ENCODE measurements at places on chromosomes 3 and 15. TPM values are rescaled to one million over a fixed set of nuclear protein-coding genes. Genes with fewer than 3 reads are reported as not detected.
A peak's percentile ranks its signal among the peaks of the same experiment; 100 is the strongest.

THRB gene
- total RNA-seq, result not detected

TMEM158 gene
- 6.5 TPM for total RNA-seq

CHRNA3 gene
- not detected for total RNA-seq

PLSCR2 gene
- total RNA-seq, result not detected

GPR160 gene
- 4.5 TPM for total RNA-seq

APOD gene
- total RNA-seq, result not detected

SI gene
- total RNA-seq, result not detected

GRCh38 chr3:9097495-9097894, 134.2 kb upstream of the RAD18 start:
- H3K4me3 ChIP-seq, result no peak overlapping the region
- no peaks in the 10 kb centered on the region for H3K4me1 ChIP-seq

GRCh38 chr15:58490086-58490887, 58.5 kb downstream of the LIPC start:
- H3K4me1 ChIP-seq, result peaks cover 18% of the 10 kb centered on the region
- H3K27ac ChIP-seq, result peak overlapping the region; percentile 24
- no peak overlapping the region for H3K4me3 ChIP-seq

DNA sequence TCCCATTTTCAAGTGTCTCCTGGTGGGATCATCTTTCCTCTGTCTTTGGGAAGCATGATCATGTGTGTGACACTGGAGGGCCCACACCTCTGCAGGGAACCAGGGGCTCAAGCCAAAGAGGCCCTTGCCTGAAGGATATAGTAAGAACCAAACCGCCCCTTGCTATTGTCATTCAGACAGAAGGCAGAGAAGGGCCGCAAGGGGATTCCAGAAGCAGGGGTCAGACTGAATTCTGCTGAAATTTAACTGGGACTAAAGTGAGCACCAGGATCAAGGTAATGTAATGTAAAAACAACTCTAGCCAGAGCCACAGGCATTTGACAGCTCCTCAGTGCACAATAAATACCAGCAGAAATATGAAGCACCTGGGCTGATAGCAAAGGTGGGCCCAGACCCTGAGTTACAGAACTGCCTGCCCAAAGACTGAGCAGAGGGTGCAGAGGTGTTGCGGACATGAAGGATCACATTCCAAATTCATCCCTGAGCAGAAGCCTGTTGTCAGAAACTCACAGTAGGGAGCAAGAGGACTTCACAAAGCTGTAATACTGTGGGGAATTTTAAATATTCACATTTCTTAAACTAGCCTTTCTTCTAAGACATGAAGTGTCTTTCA, 46.0 kb upstream of the RASGRF1 start:
- H3K4me3 ChIP-seq, result no peak overlapping the region
- H3K27ac ChIP-seq, result no peak overlapping the region
- H3K4me1 ChIP-seq, result no peaks in the 10 kb centered on the region
- peaks cover 6% of the 10 kb centered on the region for H3K36me3 ChIP-seq

GRCh38 chr3:64450396-64450956, 225.2 kb upstream of the PRICKLE2 start:
- no peaks in the 10 kb centered on the region for H3K36me3 ChIP-seq
- no peak overlapping the region for H3K27ac ChIP-seq
- H3K27me3 ChIP-seq, result peaks cover 59% of the 10 kb centered on the region

GRCh38 chr15:83538682-83539081, 91.5 kb downstream of the SH3GL3 start:
- DNase-seq, result no peak
- H3K27ac ChIP-seq, result no peak overlapping the region

All from T-helper 17 cell (primary cell).